ENCODE measurements at places on chromosomes 5 and 9.

- DNase-seq, result no peak
These were observed 350.1 kb downstream of the TMEM232 start for GRCh38 chr5:110376281-110376951.

GRCh38 chr5:36644727-36645126, 38.3 kb downstream of the SLC1A3 start:
- DNase-seq, result no peak

- DNase-seq, result no peak
These were observed 12.7 kb upstream of the EGFL7 start for GRCh38 chr9:136650021-136650420.

GRCh38 chr9:36845844-36846243, 188.2 kb downstream of the PAX5 start:
- no peak for DNase-seq

GRCh38 chr5:54415147-54415546, 40.4 kb upstream of the HSPB3 start:
- DNase-seq, result no peak

GRCh38 chr5:36436306-36436705, 134.6 kb upstream of the RANBP3L start:
- no peak for DNase-seq

DNA sequence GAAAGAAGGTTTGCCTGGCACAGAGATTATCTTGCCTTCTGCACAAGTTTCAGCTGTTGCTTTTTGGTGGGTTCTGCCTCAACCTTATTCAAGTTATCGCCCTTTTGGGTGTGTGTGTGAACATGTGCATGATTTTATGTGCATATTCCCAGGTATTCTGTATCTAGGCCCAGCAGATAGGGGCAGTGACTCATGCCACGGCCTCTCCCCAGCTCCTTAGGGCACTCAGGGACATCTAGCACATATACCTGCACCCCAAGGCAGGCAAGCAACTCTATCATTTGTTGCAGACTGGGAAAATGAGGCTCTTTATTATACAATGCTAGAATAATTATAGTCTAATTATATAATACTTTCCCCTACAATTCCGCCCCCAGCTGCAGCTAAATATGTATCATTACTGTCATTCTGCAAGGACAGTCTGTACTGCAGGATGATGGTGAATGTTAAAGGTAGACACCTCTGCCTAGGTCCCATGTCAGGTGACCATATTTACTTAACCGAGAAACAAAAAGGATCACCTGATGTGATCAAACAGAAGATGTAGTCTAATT, 128.9 kb downstream of the PDE8B start:
- DNase-seq, result no peak

DNA sequence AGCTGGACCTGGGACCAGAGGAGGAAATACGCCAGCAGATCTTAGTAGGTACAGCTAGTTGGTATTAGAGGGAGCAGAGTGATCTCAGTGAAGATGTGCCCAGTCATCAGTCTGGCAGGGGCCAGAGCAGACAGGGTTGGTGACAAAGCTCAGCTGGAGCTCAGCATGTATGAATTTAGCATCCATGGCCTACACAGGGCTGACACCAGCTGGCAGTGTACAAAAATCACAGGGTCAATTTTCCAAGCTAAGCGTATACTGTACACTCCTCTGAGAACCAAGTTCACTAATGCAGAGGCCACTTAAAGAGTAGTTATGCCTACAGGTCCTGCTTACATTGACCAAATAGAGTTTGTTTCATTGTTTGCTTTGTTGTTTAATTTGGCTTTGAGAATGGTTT, 146.6 kb downstream of the SLC24A2 start:
- no peak for DNase-seq

DNA sequence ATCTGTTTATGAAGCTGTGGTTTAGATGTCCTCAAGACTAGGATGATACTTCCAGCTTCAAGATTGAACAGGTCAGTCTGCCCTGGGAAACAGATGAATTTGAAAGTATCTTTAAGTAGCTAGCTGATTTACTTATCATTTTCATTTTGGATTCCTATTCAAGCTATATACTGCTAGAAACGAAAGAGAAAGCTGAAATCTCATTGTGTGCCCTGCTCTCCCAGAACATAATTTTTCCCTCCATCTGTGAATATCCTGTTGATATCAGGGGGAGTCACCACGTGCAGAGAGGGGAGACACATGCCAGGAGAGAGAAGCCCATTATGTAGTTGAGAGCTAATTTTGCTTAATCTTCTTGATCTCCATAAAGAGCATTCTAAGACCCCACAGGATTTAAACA, 439.1 kb downstream of the NR2F1-AS1 start:
- no peak for DNase-seq

- DNase-seq, result no peak
These were observed 38.0 kb downstream of the VCAN start for GRCh38 chr5:83509540-83509939.

- no peak for DNase-seq
These were observed 321.0 kb downstream of the ACTL7B start for GRCh38 chr9:108534741-108535140.

GRCh38 chr9:90631964-90632363, 10.7 kb downstream of the DIRAS2 start:
- DNase-seq, result no peak

- no peak for DNase-seq
These were observed 142.6 kb downstream of the SAXO1 start for GRCh38 chr9:18890372-18890771.

Measured in NCI-H1048 (cell line).